ENCODE measurements at places on chromosomes 7 and 10. TPM values are rescaled to one million over a fixed set of nuclear protein-coding genes. Genes with fewer than 3 reads are reported as not detected.

The FLNC gene
- 131 TPM for total RNA-seq

The OR2A12 gene
- not detected for total RNA-seq

The PIP gene
- total RNA-seq, result 0.32 TPM

The GPR141 gene
- total RNA-seq, result not detected

The MYL10 gene
- total RNA-seq, result not detected

The CLCN1 gene
- total RNA-seq, result not detected

The MACC1 gene
- total RNA-seq, result 0.18 TPM

The MAT1A gene
- total RNA-seq, result not detected

The RADIL gene
- total RNA-seq, result 8.8 TPM

The CHN2 gene
- 1.8 TPM for total RNA-seq

The ZNF853 gene
- total RNA-seq, result 1.1 TPM

The UPK3B gene
- not detected for total RNA-seq

The FBH1 gene
- 78.3 TPM for total RNA-seq

The HKDC1 gene
- total RNA-seq, result 0.18 TPM

The TAF3 gene
- 1.9 TPM for total RNA-seq

The ZNF783 gene
- total RNA-seq, result 4.9 TPM
